Uterus (tissue), 4 donors: ENCODE measurements at places on chromosomes 5 and 9. TPM values are rescaled to one million over a fixed set of nuclear protein-coding genes. Genes with fewer than 3 reads are reported as not detected.

DNA sequence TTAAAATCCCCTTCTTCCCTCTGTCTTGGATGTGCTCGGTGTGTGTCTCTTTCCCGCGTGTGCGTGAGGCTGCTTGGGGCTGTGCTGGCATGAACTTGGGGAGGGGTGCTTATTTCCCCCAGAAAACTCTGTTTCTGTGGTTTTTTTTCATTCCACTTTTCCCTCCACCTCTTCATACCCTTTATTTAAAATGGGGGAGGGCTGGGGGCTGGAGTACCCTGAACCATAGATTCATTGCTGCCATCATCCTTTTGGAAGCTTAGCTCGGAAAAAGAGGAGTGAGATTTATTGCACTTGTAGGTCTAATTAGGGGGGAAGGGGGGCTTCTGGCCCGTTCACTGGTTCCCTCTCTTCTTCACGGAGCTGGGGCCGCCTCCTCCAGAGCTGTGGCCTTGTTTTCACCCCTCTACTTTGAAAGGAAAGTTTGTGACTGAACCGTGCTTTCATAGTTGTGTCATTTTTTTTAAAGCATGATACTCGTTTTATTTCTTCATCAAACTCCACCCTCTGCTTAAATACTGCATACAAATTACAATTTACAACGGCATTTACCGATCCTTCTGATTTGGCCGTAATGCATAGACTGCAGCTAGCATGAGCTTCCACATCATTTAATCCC is 2.9 kb downstream of the NR2F1 start:
- H3K4me3 ChIP-seq, result peak overlapping the region; percentile 61
- H3K36me3 ChIP-seq, result no peaks in the 10 kb centered on the region
- H3K4me1 ChIP-seq, result peaks cover 1% of the 10 kb centered on the region

DNA sequence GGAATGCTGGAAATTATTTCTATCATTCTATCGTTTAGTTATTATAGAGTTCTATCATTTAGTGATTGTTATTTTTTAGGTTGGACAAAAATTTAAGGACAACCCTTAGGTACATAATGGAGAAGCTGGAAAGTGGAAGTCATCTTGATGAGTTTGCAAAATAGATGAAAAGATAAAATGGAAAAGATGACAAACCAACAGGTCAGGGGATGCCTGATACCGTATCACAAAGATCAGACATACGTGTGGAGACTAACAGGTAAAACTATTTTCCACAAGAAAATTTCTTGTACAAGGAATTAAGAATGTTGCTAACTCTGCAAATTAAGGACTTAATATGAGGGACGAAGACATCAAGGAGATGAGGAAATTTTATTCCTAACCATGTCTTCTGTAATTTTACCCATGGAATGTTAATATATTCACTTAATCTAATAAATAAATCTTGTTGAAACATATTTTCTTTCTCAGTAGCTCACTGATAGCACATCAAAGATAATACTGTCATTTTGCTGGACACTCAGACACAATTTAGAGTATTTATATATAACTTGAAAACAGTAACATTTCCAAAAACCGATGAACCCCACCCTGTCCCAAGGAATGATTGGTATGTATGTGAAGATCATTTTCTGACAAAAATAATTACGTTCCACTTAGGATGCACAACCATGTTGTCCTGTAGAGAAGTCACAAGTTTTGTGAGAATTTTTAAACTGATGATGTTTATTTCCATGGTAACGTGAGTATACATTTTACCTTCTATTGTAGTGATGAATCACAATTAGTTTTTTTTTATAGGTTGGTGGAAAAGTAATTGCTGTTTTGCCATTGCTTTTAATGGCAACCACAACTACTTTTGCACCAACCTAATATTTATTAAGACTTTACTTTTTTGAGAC is 2.6 kb downstream of the LURAP1L start:
- peak overlapping the region; percentile 84 for H3K4me3 ChIP-seq
- H3K27me3 ChIP-seq, result no peaks in the 10 kb centered on the region
- peak overlapping the region; percentile 92 for H3K27ac ChIP-seq
- no peak for DNase-seq
- H3K4me1 ChIP-seq, result peaks cover 12% of the 10 kb centered on the region
- H3K36me3 ChIP-seq, result no peaks in the 10 kb centered on the region

S1PR3 gene
- 10.6 TPM for total RNA-seq

ERCC6L2 gene
- 28.8 TPM for total RNA-seq

DNA sequence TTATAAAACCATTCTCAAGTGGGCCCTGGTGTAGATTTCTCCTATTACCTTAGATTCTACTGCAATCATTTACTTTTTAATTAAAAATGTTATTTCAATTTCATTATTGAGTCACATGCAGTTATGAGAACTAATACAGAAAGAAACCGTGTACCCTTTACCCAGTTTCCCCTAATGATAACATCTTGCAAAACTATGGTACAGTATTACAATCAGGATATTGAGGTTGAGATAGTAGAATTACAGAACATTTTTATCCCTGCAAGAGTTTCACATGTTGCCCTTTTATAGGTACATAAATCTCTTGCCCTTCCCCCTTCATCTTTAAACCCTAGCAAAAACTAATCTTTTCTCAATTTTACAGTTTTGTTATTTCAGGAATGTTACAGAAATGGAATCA is 11.0 kb upstream of the OMD start:
- no peak for DNase-seq
- H3K4me3 ChIP-seq, result no peak overlapping the region
- no peaks in the 10 kb centered on the region for H3K4me1 ChIP-seq

IDNK gene
- 5.5 TPM for total RNA-seq

GRCh38 chr9:7033076-7034045 is 275.6 kb downstream of the KDM4C start:
- H3K27ac ChIP-seq, result no peak overlapping the region
- no peak overlapping the region for H3K4me3 ChIP-seq
- no peaks in the 10 kb centered on the region for H3K36me3 ChIP-seq
- DNase-seq, result no peak
- no peaks in the 10 kb centered on the region for H3K4me1 ChIP-seq

DNA sequence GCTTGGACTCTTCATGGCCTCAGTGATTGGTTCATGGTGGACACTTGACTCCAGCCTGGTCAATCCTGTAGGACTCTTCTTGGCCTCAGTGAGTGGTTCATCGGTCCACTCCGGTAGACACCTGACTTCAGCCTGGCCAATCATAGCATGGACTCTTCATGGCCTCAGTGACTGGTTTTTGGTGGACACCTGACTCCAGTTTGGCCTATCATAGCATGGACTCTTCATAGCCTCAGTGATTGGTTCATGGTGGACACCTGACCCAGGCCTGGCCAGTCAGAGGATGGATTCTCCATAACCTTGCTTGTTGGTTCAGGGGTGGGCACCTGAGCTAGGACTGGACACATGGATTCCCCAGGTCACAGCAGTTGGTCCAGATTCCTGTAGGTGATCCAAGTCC is 106.0 kb upstream of the ERCC6L2 start:
- H3K27me3 ChIP-seq, result no peaks in the 10 kb centered on the region
- H3K4me1 ChIP-seq, result peaks cover 6% of the 10 kb centered on the region
- no peak for DNase-seq
- H3K36me3 ChIP-seq, result no peaks in the 10 kb centered on the region

EIF4E1B gene
- total RNA-seq, result not detected

FLT4 gene
- 26.3 TPM for total RNA-seq
